Hindlimb muscle (tissue), 1 donor: ENCODE measurements at places on chromosomes 11 and 22.

DNA sequence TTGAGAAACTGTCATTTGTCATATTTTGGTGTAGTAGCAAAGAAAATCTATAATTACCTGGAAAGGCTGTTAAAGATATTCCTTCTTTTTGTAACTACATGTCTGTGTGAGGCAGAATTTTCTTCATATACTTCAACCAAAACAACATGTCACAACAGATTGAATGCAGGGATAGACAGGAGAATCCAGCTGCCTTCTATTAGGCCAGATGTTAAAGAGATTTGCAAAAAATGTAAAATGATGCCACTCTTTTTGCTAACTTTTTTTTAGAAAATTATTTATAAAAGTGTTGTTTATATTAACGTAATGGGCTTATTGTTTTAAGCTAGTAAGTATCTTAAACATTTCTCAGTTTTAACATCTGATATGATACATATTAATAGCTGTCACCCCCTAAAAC is 12.7 kb downstream of the DGKZ start:
- no peak for DNase-seq

GRCh38 chr11:46690702-46691101 is 9.7 kb downstream of the ARHGAP1 start:
- no peak for DNase-seq

GRCh38 chr22:37254867-37255233 is 10.8 kb upstream of the RAC2 start:
- no peak for DNase-seq

DNA sequence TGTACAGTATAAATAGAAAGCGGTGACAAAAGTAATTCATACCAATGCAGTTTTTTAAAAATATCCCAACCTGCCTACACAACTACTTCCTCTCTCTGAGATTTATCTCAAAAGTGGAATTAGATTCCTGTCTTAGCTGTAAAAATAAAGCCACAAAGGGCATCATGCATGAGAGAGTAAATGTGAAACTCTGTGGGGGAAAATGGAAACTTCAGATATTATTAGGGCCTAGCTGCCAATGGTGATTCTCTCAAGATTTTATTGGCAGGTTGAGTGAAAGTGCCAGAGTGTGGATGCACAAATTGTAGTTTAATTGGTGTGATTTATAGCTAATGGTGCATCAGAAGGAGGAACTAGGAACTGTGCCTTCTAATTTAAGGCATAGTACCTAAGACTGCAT is 356.9 kb upstream of the CCDC90B start:
- no peak for DNase-seq

DNA sequence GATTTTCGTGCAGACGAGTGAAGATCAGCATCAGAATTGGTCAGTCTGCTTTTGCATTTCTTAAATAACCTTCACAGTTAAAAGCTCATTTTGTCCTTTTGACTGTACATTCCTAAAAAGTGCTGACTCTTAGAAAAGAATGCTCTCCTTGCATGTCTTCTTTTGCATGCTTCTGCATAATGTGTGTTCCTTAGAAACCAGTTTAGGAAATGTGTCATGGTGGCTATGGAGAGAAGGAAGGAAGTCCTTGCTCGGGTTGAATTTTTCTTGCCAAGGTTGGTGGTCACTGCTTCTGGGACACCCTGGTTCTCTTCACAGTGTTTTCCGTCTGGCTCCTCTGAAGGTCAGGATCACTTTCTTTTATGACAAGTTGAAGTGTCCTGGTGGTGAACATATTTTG is 6.8 kb downstream of the AP2A2 start:
- no peak for DNase-seq

GRCh38 chr11:116356451-116356850 is 416.3 kb downstream of the BUD13 start:
- DNase-seq, result no peak

- no peak for DNase-seq
Measured at GRCh38 chr11:78689585-78690153, 115.0 kb upstream of the NARS2 start.

DNA sequence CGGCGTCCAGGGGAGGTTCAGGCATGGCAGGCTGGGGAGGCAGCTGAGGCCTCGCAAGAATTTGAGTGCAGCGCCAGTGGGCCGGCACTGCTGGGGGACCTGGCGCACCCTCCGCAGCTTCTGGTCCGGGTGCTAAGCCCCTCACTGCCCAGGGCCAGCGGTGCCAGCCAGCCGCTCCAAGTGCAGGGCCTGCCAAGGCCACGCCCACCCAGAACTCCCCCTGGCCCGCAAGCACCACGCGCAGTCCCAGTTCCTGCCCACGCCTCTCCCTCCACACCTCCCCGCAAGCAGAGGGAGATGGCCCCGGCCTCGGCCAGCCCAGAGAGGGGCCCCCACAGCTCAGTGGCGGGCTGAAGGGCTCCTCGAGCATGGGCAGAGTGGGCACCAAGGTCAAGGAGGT is 2017.3 kb downstream of the LRRC4C start:
- no peak for DNase-seq

- no peak for DNase-seq
Measured at GRCh38 chr22:43772831-43773230, 39.3 kb downstream of the EFCAB6 start.

GRCh38 chr11:89493431-89493830 is 2.3 kb upstream of the NOX4 start:
- peak; percentile 4 for DNase-seq

- DNase-seq, result no peak
Measured at GRCh38 chr22:19367763-19368367, 63.7 kb downstream of the HIRA start.

- no peak for DNase-seq
Measured at GRCh38 chr11:13963949-13964770, 1.6 kb downstream of the SPON1 start.

DNA sequence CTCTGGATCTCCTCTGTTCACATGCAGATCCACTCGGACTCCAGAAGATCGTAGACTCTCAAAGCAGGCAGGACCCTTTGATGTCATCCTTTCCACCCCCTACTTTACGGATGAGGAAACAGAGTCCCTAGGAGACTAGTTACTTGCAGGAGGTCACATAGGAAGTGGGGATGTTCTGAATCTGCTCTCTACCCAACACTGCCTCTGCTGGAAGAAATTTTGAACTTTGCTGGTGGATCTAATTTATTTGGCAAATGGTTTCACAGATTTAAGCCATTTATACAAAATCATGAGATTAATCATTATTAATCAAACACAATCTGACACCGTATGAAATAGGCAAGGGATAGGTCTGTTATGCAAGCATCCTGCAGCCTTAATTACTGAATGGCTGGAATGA is 55.0 kb upstream of the USP47 start:
- no peak for DNase-seq

DNA sequence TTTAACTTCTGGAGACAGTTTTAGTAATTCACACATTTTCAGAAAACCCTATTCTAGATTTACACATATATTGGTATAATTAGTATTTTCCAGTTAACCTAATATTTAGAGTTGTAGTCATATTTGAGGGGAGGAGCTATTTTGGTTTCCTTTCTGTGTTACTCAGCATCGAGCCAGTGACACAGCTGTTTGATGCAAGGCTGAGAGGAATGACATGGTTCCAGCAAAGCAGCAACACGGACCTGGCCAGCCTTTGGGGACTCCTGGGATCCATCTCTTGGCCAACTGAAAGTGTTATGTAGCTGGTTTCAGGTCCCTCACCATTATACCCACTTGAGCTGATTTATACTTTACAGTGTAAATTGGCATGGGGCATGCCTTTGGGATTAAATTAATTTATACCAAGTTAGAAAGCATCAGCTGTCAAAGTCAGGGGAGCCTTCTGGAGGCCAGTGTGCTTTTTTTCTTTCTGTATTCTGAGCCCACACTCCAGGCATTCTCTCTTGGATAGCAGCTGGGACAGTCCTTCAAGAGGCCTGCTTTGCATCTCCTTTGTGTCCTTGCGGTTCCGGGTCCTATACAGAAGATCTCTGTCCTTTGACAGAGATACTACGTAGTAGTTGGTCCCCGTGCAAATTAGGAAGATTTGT is 91.3 kb upstream of the SLC25A18 start:
- peak; percentile 34 for DNase-seq

DNA sequence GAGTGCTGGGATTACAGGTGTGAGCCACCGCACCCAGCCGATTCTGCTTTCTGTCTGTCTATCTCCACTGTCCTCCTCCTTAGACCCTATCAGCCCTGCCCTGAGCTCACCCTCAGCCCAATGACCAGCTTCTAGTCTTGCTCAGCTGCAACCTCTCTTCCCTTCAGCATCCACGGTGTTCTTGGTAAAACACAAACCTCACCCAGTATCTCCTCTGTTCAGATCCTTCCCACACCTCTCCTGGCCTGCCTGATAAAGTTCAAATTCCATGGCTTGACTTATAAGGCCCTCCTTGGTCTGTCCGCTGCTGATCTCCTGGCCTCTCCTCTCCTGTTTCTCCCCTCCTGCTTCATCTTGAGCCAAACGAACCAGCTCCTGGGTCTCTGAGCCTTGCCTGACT is 14.5 kb upstream of the NCF4 start:
- DNase-seq, result no peak

GRCh38 chr11:10504490-10504889 is 36.5 kb downstream of the RNF141 start:
- DNase-seq, result no peak

DNA sequence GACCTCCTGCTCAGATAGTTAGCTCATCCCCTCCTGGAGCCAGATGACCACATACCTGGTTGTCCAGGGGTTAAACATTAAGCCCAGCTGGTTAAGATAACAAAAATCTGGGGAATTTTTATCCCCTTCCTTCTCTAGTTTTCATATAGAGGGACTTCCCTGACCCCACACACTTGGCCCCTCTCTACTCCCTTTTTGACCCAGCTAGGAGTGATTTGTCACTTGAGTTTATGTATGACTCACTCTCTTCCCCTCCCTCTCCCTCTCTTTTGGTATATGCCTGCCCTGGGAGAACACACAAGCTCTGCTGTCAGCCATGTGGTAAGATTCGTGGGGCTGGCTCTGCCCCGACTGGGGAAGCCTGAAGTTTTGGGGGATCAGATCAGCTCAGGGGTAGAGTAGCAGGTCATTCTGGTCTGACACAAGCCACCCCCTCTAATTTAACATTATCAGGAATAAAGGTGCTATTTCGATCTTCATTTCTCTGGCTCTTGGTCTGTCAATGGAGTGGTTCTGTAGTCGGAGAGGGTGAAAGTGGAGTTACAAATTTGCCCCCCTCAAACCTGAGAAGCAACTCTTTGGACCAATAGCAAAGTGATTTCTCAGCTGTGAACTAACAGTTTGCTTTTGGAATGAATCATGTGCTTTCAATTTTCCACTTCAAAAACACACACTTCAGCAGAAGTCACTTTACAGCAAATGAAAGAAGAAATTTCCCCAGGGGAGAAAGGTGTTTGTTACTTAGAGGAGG is 415.3 kb upstream of the CADM1 start:
- no peak for DNase-seq

DNA sequence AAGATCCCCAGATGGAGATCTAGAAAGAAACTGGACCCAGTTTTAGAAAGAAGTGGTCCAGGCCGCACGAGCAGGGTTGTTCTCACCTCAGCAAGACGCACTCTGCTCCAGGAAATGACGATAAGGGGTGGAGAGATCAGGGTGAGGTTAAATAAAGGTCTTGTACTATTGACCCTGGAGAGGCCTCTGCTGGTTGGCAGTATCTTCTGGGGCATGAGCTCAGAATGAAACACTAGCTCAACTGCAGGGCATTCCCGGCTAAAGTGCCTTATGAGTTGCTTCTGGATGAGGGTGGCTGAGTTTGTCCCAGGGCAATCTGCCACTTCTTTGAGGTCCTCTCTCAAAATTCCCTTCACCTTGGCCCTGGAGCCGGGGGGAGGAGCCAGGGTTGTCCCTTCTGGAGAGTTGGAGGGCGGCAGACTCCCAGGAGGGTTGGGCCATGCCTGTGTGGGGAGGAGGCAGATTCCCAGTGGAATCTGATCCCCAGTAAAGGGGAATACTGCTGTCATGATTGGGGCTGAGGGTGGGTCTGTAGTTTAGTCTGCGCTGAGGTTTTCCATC is 10.9 kb downstream of the USP2 start:
- no peak for DNase-seq

GRCh38 chr11:92443199-92443598 is 218.6 kb downstream of the FAT3 start:
- DNase-seq, result peak; percentile 24

- no peak for DNase-seq
Measured at GRCh38 chr11:14819596-14819995, 72.4 kb downstream of the CYP2R1 start.

- no peak for DNase-seq
Measured at GRCh38 chr11:93633835-93634234, 27.6 kb upstream of the CEP295 start.

- no peak for DNase-seq
Measured at GRCh38 chr11:31827455-31828206, 16.5 kb upstream of the PAX6 start.

DNA sequence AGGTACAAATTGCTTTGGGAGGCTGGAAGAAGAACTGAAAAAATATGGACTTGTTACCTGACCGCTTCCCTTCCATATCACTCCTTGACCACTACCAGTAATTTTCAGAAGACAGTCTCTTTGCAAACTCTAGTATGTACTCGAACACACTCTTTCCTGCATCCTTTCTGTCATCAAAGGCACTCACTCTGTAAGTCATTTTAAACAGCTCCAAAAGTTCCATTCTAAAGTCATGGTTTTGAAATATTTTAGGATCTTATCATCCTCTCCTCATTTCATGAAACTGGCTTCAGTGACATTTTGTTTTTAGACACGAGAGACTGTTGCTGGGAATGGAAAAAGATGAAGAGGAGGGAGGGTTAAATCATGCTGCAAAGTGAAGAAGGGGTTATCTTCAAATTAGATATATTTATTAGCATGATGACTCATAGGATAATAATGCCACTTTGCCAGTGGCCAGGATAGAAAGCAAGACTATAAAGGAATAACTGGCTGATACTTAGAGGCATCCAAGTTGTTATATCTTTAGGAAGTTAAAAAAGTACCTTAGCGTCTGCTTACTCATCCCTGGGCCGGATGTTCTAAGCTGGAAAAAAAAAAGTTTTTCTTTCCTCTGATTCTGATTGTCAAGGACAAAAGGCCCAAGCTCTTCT is 549.3 kb downstream of the METTL15 start:
- DNase-seq, result no peak

GRCh38 chr22:17980638-17981051 is 43.7 kb downstream of the MICAL3 start:
- no peak for DNase-seq

DNA sequence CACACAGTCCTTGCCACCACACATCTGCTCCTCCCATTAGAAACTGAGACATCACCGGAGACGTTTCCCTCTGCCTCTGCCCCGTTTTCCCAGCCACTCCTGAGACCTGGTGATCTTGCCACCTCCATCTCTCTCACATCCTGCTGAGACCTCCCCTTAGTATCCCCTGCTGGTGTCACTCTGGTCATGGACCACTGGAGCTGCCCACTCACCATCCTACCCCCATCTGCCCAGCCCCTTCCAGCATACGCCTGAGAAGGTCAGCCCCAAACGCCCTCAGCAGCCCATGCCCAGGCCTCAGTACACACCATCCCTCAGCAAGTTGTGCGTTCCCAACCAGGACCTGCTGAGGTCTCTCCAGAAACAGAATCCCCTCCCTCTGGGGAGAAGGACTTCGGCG is 64.3 kb downstream of the SHANK2 start:
- no peak for DNase-seq

DNA sequence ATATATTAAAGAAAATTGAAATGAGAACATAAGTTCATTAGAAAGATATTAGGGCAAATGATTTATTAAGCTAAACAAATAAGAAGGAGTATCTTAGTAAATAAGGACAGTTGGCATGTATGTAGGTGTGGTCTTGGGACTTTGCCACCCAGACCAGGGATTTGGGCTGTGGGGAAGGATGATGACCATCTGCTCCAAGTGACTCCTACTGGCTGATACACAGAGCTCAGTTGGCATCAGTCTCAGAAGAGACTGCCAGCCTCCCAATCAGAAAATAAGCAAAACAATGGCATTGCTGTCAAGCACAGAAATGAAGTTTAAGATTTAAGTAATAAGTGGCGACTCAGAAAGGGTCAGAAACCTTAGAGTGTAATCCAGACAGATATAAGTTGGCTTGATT is 49.5 kb downstream of the PAX6 start:
- no peak for DNase-seq
